ENCODE measurements at places on chromosomes 11 and 22.

DNA sequence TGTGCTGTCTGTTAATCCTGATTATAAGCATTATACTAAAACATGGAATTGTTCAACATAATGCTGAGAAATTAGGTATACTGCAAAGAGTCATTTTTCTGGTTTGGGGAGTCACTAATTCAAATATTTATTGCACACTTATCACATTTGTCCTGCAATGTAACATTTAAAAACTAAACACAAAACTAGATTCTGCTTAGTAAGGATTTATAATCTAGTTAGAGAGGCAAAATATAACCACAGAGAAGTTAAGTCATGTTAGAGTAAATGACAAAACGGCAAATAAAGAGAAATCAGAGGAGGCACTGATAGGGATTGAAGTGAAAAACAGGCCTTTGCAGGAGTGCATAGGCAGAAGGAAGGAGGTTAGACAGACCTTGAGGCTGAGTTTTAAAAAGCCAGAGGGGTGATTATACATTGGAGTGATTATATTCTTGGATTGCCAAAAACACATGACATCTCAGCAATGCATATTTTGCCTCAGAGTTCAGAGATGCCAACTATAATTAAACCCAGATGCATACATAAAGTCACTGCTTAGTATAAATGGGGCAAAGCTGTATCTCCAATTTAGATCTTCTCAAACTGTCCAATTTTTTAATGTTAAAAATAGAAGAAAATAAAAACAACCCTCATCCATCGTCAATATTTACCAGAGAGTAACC lies 49.7 kb downstream of the CCDC34 start:
- no peak for DNase-seq

- DNase-seq, result no peak
Measured at GRCh38 chr22:27267145-27267544, 534.4 kb downstream of the MN1 start.

DNA sequence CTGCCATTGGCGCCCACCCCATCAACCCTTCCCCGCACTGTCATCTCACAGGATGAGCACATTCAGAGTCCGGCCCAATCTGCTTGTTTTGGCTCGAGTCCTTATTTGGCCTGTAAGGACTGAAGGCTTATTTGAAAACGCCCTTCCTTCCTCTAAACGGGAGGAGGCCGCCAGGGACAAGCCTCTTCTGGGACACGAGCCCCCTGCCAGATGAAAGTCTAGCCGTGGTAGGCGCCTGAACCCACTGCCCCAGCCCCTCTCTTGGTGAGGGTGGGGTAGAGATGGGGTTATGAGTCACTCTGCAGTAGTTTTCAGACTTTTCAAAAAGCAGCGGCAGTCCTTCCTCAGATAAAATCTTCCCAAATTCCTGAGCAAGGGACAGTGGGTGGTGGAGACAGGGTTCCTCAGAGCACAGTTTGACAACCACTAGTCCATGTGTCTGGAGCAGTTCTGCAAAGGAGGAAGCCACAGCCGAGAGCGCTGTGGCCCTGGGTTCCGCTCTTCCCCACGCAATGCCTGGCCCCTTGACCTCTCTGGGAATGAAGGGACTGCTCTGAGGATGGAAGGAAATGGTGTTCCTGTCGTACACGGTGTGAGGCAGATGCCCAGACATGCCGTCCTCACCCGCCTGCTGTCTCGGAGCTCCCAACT lies 57.0 kb downstream of the MYH9 start:
- DNase-seq, result peak; percentile 68

GRCh38 chr22:31082606-31083376 lies 1.7 kb downstream of the SMTN start:
- peak; percentile 77 for DNase-seq

DNA sequence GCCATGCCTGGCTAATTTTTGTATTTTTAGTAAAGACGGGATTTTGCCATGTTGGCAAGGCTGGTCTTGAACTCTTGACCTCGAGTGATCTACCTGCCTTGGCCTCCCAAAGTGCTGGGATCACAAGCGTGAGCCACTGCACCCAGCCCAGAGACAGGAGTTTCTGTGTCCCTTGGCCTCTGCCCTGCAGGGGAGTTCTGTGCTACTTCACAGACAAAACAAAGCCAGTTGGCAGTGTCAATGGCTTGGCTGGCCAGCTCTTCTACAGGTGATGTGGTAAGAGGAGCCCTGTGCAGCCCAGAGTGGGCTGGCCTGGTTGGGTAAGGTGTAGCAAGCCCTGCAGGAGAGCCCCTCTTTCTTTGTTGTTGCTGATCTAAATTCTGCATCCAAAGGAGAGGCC lies 60.5 kb upstream of the SHISAL1 start:
- no peak for DNase-seq

- no peak for DNase-seq
Measured at GRCh38 chr22:20010307-20011122, 6.1 kb downstream of the ARVCF start.

DNA sequence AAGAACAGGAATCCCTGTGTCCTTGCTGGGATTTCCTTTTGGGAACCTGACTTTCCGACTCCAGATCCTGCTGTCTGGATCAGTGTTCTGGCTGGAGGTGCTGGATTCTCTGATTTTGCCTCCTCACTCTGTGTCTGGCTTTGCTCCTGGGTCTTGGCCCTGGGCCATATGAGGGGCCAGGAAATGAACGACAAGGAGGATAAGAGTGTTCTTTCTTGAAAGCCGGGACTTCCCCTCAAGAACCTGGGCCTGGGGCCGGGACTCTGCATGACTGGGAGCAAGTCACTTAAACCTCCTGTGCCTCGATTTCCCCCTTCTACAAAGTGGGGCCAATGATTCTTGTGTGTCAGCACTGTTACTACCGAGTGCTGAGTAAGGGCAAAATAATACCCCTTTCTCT lies 2.9 kb upstream of the MYO7A start:
- no peak for DNase-seq

DNA sequence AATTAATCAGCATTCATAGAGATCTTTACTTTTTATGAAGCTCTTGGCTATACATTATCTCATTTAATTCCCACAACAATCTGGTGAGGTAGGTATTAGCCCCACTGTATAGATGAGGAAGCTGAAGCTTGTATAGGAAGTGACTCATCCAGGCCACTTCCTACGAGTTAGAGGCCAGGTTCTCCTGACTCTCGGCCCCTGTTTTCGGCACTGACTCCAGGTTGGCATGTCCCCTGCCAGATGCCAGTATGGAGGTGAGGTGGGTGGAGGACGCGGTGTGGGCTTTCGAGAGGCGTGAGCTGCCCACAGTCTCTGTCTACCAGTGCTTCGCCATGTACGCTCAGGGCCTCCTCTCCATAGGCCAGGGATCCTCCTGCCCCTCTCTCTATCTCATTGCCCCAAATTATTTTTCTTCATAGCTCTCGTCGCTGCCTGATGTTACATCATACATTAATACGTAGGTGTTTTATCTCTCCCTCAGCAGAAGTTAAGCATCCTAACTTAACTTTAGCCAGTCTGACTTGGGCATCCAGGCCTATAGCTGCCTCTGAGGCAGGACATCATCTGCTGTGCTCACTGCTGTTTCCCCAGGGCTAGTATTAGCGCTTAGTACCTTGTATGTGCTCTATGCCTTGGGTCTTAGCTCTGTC lies 9.0 kb downstream of the DGAT2 start:
- peak; percentile 60 for DNase-seq

DNA sequence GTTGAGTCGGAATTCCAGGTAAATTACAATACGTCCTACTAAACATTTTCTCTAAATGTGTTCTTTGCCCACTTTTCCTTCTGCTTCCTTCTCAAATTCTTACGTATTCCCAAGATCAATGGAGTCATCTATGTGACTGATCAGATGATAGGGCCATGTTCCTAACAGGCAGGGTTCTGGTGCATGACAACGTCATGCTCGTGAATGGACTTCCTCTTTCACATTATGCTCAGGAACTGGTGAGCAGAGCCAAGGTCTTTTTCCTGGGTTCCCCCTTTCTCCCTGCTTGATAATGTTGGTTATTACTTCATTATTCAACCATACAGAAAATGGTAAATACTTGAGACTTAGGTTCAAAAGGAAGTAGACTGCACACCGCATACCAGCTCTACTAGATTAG lies 789.4 kb downstream of the OPCML start:
- no peak for DNase-seq

- DNase-seq, result peak; percentile 78
Measured at GRCh38 chr11:122646549-122647340, 8.8 kb upstream of the UBASH3B start.

Data from ELR (cell line).